ENCODE measurements at places on chromosomes 1 and 21.

DNA sequence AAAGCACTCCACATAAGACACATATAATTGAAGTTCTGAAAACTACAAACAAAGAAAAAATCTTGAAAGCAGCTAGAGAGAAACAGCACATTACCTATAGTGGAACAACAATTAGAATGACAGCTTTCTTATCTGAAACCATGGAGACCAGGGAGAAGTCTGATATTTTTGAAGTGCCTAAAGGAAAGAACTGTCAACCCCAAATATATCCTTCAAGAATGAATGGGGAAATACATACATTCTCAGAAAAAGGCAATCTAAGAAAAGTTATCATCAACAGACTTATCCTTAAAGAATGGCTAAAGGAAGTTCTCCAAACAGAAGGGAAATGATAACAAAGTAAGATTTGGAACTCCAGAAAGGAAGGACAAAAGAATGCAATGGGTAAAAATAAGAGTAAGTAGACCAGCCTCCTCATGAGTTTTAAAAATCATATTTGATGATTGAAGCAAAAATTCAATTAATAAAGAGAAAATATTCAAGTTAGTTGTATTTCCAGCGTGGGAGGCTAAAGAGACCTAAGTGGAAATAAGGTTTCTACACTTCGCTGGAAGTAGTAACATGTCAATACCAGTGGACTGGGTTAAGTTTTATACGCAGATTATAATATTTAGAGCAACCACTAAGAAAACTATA is 170.8 kb upstream of the SAMSN1 start:
- no peak for DNase-seq

DNA sequence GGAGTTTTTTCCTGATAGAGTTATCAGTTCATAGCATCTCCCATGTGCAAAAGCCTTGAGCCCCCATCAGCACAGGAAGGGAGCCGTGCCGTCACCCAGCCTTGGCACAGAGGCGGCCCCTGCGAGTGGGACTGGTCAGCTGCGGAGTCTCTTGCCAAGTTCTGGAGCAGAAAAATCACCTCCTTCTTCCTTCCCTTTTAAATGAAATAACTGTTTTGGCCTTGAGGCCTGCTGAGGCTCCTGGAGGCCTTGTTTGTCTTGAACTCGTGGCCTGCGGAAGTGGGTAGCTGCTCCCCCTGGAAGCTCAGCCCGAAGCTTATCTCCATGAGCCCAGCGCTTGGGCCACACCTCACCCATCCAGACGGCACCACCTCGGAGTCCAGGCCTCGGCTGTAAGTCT is 145.7 kb upstream of the TMEM51 start:
- no peak for DNase-seq

DNA sequence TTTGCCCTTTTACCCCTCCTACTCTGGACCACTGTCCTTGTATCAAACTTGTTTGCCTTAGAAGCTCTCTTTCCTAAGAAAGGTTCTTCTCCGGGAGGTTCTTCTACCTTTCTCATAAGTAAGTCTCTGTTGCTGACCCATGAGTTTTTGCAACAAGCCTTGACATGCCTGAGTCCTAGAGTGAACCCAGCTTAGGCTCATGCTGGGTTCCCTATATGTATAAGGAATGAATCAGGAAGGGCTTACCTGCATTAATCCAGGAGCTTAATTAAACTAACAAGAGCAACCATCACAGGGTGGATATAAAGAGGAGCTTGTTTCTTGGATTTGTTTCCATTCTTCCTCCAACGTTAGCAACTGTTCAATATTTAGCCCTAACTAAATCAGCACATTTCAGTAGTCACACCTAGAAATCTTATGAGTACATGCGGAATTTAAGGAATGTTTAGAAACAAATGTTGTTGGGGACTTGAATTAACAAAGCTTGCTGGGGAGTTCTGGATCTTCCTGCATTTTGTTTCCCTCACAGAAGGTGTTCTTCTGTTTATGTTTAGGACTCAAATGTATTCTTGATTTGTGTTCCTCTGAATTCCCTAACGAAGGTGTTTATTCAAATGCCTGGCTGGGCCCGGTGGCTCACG is 64.3 kb upstream of the RAB3GAP2 start:
- no peak for DNase-seq

- peak; percentile 11 for DNase-seq
Measured at GRCh38 chr1:109722908-109723691, 11.0 kb downstream of the GSTM5 start.

DNA sequence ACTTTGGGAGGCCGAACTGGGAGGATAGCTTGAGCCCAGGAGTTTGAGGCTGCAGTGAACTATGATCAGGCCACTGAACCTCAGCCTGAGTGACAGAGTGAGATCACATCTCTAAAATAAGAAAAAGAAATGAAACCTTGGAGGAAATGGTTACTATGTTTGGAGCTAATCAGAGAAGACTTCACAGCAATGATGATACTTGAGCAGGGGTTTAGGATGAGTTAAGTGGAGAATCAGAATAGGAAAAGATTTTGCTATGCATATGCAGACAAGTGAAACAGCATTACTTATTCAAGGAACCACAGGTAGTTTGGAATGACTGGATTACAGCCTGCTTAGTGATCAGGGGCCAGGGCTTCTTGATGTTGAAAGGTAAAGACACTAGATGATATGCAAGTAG is 1.3 kb upstream of the CD5L start:
- DNase-seq = no peak

GRCh38 chr21:42861848-42862400 is 17.4 kb downstream of the WDR4 start:
- no peak for DNase-seq

DNA sequence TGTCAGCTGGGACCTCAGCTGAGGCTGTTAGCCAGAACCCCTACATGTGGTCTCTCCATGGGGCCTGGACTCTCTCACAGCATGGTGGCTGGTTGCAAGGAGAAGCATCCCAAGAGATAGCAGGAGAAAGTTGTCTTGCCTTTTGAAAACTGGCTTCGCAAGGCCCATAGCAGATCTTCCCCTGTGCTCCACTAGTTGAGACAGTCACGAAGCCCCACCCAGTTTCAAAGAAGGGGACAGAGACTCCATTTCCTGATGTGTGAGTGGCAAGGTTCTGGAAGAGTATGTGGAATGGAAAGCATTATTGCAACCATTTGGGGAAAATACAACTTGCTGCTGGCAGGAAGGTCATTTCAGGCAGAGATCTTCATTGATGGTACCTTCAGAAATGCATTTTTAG is 7.5 kb upstream of the CSRP1 start:
- DNase-seq = no peak

GRCh38 chr1:115428256-115428655 is 90.2 kb upstream of the NGF start:
- no peak for DNase-seq

GRCh38 chr1:215405211-215405610 is 161.9 kb upstream of the KCTD3 start:
- DNase-seq = no peak

DNA sequence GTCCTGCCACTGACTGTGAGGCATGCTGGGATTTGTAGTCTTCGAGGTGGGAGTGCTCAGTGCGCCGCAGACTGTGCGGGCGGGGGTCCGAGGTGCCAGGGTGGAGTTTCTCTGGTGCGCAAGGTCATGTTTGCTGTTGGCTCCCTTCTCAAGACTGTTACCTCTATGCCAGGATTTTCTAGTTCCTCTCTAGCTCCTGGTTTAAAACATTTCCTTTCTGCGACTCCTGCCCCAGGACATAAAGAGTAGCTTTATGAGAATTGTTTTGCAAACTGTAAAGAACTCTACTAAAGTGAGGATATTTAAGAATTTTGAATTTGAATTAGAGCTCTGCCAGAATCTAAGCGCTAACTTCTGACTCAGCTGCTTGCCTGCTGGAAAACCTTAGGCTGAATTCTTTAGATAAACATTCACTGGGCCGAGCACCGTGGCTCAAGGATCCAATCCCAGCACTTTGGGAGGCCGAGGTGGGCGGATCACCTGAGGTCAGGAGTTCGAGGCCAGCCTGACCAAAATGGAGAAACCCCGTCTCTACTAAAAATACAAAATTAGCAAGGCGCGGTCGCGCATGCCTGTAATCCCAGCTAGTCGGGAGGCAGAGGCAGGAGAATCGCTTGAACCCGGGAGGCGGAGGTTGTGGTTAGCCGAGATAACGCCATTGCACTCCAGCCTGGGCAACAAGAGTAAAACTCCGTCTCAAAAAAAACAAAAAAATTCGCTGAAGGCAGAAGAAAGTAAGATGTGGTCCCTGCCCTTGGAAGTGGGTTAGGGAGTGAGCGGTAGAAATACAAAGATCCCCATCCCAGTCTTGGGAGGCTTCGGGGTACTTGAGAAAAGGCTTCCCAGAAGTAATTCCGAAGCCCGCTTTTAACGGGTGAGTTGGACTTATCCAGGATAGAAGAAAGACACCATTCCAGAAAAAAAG is 992 bp upstream of the USP48 start:
- peak; percentile 93 for DNase-seq

GRCh38 chr1:6873298-6874015 is 88.2 kb downstream of the CAMTA1 start:
- no peak for DNase-seq

DNA sequence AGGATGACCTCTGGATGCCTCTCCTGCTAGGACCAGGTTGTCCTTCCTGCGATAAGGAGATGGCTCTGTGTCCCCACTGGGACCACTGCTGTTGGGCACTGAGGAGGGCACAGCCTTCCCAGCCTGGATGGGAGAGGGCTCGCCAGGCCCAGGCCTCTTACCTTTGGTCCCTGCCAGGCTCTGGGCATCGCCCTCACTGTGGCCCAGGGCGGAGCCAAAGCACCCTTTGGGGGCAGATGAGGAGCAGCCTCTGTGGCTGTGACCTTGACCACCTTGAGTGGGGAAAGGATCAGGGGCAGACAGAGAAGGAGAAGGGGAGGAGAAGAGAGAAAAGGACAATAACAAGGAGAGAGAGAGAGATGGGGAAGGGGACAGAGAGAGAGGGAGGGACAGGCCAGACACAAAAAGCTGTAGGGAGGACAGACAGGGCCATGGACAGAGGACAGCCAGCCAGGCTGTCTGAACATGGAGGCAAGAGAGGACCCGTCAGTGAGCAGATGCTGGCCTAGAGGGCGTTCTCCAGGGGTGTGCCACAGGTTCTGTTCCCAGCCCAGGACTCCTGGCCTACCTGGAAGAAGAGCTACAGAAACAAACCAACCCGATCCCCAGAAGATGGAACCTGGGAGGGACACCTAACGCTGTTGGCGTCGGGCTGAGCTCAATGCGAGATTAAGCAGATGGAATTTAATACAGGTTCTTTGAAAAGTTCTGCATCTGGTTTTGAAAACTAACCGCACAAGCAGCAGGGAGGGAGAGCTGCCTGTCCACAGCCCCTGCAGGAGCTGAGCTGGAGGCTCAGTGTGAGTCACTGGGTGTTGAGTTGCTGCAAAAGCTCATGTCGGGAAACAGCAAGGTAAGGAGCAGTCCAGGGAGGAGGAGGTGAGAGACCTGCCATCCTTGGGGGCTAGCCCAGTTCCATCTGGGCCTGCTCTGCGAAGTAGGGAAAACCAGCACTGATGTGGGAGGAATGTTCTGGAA is 262.1 kb downstream of the PTPRU start:
- DNase-seq = peak; percentile 34

DNA sequence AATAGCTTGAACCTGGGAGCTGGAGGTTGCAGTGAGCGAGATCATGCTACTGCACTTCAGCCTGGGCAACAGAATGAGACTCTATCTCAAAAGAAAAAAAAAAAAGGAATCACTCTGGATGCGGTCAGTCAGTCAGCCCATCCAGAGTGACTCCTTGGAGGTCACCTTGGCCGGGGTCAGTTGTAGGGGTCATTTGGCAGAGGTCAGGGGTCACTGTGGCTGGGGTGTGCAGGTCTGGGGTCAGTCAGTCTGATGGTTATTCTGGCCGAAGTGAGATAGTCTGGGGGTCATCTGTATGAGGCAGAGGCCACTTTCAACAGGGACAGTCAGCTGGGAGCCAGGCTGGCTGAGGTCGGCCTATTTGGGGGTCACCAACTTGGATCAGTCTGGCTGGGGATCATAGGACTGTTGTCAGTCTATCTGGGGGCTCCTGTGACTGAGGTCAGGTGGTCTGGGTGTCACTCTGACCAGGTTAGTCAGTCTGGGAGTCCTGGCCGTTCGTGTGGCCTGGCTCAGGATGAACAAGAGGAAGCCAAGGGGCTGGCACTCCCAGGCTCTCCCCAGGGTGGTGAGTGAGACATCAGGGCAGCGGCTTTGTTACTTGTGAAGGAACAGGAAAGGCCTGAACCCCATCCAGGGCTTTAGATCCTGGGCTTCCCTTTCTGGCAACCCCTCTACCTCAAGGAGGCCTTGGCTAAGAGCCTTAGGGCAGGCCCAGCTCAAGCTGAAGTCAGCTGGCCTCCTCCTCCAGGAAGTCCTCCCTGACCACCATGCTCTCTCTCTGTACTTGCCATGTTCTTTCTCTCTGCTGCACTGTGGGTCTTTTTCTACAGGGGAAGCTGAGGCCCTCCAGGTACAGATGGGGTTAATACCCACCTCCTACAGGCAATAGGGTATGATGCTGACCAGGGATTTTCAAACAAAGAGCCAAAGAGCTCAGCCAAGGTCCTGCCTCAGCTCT is 15.1 kb downstream of the PTPRU start:
- DNase-seq = no peak

- peak; percentile 68 for DNase-seq
Measured at GRCh38 chr1:156009404-156009803, 11.3 kb downstream of the SSR2 start.

DNA sequence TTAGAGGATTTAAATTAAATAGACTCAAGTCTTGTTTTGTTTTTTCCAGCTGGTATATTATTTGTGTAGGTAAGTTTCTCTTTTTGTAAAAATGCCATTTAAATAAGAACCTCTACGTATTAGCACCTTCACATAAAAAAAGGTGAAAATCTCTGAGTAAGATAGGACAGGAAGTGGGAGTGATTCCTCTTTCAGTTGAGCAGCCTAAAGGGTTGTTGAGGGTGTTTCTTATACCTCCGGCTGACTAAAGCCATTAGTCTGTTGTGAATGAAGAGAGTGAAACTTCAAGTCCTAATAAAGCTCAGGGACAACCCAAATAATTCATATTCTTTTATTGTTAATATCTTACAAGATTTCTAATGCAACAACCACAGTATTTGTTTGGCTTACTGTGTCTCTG is 188.7 kb downstream of the CHRM3 start:
- DNase-seq = no peak

DNA sequence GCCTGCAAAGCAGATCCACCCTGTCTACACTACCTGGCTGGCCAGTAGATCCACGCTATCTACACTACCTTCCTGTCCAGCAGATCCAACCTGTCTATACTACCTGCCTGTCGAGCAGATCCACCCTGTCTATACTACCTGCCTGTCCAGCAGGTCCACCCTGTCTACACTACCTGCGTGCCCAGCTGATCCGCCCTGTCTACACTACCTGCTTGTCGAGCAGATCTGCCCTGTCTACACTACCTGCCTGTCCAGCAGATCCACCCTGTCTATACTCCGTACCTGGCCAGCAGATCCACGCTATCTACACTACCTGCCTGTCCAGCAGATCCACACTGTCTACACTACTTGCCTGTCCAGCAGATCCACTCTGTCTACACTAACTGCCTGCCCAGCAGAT is 102.8 kb upstream of the SAMD11 start:
- DNase-seq = no peak

DNA sequence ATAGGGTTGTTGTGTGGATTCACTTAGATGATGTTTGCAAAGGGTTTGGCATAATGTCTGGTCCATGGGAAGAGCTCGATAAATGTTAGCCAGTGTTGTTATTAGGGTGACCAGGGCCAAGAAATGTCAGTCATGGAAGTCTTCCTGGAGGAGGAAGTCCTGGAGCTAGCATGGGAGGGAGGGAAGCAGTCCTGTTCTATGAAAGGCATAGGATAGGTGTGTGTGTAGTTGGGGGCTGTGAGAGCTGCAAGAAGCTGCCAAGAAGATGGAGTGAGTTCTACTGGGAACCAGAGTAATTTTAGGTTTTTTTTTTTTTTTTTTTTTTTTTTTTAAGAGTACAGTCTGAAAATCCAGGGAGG is 4.7 kb downstream of the LGR6 start:
- DNase-seq = no peak

Measured in ecto neural progenitor cell (in vitro differentiated cells).